ENCODE measurements at places on chromosomes 6 and 20.

DNA sequence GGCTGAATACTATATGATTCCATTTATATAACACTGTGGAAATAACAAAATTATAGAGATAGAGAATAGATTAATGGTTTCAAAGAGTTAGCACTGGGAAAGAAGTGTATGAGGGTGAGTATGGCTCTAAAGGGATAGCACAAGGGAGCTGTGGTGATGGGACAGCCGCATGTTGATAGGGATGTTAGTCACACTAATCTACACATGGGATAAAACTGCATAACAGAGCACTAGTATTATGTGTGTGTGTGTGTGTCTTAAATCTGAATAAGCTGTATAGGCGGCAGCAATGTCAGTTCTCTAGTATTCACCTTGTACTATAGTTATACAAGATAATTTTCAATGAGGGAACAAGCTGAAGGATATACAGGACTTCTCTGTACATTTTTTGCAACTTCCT, 5.8 kb downstream of the CGA start:
- DNase-seq = no peak

DNA sequence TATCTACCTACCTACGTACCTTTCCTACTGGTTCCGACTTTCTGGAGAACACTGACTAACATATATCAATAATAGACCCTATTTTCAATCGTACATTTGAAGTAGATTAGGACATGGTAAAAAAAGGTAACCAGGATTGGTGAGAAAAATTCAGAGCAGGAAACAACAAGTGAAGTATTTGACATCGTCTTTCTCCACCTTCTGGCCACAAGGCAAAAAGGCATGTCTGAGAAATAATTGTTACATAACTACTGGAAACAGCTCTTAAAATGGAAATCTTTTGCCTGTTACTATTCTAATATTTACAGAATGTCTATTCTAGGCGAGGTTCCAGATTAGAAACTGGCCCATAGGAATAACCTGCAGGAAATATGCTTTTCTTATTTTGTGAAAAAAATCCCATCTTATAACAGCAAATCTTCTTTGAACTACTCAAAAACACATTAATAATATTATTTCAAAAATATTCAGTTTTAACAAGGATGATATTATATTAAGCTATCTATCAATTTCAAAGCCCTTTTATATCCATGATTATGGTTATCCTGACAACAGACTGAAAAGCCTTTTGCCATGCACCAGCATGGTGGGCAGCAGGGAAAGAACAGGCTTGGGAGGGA, 80.8 kb downstream of the RCAN2 start:
- peak; percentile 60 for DNase-seq

- DNase-seq = peak; percentile 65
These were observed at the start of gene ZSCAN23 for GRCh38 chr6:28443112-28443773. Gene ZSCAN23 (minus strand): TSS chr6:28443491. CDS start chr6:28436266, 7,225 bp downstream.

- DNase-seq = peak; percentile 92
These were observed 1.3 kb downstream of the C20orf144 start for GRCh38 chr20:33663161-33664084.

DNA sequence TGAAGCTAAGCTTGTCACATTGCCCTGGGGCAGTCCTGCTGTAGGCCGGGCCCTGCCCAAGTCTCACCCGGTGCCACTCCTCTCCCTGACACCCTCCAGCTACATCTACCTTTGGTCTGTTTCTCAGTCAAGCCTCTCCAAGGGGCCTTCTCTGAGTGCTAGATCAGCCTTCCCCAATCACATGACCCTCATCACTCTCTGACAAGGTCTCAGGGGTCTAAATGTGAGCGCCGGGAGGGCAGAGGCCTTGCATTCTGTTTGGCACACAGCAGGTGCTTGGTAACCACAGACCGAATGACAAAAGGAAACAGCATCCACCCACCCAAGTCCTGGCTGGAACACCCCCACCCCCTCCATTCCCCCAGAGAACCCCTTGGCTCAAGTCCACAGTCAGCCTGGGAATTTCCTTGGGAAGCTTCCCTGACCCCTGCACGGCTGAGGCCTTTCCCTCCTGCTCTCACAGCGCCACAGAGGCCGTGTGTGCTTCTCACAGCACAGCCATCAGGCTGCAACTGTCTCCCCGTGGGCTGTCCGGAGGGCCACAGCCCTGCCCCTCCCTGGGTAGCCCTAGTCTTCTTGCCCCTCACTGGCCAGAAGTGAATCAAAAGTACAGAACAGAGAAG, 32.9 kb downstream of the PKIG start:
- DNase-seq = no peak

DNA sequence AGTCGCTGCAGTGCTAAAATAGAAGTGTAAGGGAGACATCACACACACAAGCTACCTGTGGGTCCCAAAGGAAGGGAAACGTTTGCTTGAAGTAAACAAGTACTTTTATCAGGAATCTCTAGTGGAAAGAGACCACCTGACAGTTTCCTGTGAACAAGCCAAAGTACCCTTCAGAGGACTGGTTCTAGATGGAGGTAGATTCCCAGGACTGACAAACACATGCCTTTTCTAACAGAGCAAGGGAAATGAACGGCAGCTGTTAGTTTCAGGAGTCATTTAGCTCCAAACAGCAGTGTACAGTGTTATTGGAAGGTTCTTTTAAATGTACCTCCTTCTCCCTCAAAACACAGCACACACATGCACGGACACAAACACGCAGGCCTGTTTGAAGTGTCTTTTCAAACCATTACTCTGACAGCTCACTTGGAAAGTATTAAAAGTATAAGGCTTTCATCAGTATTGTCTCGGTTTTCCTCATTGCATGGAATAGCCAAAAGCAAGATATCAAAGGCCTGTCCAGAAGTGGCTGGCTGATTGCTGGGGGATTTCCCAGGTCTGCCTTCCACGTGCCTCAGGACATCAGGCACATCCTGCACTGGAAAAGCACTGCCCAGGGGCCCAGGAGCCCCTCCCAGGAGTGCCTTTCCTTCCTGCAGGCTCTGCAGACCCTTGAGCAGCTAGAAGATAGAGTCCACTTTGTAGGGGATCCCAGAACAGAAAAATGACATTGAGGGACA, 393.2 kb upstream of the SOX4 start:
- no peak for DNase-seq

- no peak for DNase-seq
These were observed 246.8 kb downstream of the QKI start for GRCh38 chr6:163661272-163661671.

GRCh38 chr6:18997375-18997826, 610.3 kb downstream of the RNF144B start:
- DNase-seq = peak; percentile 46

All from SW 1271 (cell line).